ENCODE measurements at places on chromosomes 5 and 9.

- DNase-seq: no peak
These were observed 72.9 kb downstream of the SMIM15 start for GRCh38 chr5:61089351-61089750.

DNA sequence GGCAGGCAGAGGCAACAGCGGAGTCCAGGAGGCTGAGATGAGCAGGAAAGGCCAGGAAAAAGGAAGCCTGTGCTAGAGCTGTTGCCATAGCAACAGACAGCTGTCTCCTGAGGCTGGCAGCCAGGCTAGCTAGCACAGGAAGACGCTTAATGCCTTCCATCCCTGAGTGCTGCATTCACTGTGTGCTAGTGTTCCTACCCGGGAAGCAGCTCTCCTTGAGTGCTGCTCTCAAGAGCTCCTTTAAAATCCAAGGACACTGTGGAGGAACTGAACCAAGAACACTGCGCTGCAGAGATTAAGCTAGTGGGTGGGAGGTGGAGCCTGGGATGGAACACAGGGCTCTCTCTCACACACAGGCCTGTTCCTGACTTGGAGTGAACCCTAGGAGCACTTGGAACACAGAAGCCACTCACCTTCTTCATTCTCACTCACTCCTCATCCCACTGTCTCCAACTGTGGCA, 53.5 kb upstream of the IL7R start:
- DNase-seq: no peak

- no peak for DNase-seq
These were observed 32.3 kb downstream of the OTULIN start for GRCh38 chr5:14696851-14697250.

GRCh38 chr5:175219366-175219765, 224.6 kb downstream of the DRD1 start:
- DNase-seq: no peak

DNA sequence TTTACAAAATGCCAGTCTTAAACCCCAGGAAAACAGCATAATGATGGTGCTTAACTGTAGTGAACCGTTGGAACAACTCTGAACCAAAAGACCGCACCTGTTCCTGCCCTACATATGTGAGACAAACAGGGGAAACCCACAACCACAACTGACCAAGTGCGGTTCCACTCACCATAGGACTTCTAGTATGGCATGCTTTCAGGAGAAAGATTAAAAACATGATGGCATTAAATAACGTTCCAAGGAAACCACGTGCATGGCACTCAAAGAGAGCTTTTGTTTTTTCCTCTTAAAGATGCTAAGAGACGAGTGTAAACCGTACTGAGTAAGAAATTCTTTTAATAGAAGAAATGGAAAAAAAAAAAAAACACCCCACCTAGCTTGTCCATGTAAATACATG, 119.8 kb downstream of the SSBP2 start:
- peak; percentile 31 for DNase-seq

- DNase-seq: no peak
These were observed 61.4 kb downstream of the KIF24 start for GRCh38 chr9:34267660-34268059.

DNA sequence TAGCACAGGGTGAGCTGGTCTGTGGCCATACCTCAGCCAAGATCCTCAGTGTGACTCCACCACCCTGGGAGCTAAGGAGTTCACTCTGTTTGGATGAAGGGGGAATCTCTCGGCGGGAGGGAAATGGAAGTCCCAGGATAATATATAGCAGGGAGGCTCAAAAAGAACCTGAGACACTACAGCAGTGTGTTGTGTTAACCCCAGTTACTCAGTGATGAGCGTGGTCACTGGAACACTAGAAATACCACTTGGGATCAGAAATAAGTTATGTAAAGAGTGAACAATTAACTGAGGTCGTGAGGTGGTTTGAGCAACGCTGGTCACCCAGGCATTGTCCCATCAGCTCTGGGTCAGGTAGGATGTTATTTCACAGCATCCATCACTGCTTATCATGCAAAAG, 59.3 kb upstream of the ADAMTS16 start:
- DNase-seq: no peak

GRCh38 chr5:149419532-149419858, 40.4 kb upstream of the IL17B start:
- no peak for DNase-seq

DNA sequence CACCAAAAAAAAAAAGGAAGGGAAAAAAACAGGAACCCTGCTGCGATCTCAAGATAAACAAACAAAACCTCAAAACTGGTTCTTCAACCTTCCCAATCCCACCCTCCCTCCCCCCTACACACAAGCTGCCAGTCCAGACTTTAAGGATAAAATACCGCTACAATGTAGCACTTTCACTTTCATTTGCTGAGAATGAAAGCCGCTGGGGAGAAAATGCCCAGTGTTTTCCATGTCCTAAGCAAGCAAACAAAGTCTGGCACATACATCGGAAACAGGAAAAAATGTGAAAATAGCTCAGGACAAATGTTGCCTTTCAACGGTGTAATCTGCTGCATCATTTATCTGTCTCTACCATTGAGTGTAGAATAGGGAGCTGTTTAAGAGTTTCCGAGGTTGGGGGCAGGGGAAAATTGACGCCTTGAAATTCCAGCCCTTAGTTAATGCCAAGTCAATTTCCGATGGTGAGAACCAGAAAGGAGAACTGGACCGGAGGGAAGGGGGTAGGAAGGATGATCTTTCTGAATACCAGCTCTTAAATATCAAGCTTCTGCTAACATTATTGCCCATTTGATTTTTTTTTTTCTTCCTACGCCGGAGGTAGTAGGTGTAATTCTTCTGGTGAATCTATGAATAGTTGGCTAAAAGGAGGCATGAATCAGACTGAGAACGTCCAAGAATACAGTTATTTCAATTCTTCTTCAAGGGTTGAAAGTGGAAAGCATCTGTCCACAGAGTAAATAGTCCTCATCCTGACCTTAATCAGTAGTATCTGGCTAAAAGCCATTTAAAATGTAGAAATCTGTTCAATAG, 1.2 kb upstream of the ADAMTS6 start:
- DNase-seq: no peak

GRCh38 chr5:142800776-142801494, 30.8 kb downstream of the ARHGAP26 start:
- peak; percentile 49 for DNase-seq

DNA sequence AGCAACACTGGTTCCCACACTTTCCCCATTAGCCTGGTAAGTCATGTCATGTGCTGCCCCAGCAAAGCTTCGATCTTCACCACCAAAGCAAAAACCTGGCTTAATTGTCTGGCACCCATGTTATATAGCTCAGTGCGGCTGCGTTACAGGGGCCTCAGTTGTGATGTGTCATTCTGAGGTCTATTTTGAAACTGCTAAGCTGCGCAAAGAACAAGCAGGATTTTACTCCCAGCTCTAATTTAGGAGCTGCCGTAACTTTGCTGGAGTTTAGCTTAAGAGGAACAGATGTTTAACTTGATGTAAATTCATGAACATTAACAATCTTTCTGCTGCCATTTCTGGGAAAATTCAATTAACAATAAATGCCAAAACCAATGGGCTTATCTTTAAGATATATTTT, 274.1 kb downstream of the HSPA4 start:
- DNase-seq: no peak

GRCh38 chr9:122951056-122951455, 10.2 kb downstream of the RABGAP1 start:
- no peak for DNase-seq

DNA sequence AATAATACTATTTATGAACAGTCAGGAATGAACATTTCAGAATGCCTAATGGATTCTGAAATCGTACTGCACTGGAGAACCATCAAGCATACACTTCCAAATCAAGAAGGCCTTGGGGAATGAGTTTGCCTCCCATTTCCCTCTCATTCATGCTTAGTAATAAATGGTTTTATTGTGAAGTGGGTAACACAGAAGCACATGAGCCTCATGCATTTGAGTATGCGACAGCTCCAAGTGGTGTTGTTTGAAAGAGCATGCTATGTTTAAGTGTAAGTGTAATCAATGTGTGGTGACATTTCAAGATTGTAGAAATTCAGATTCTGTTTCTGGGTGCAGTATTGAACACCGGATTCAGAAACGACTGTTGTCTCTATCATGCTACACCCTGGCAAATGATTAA, 60.0 kb downstream of the SGCD start:
- no peak for DNase-seq

DNA sequence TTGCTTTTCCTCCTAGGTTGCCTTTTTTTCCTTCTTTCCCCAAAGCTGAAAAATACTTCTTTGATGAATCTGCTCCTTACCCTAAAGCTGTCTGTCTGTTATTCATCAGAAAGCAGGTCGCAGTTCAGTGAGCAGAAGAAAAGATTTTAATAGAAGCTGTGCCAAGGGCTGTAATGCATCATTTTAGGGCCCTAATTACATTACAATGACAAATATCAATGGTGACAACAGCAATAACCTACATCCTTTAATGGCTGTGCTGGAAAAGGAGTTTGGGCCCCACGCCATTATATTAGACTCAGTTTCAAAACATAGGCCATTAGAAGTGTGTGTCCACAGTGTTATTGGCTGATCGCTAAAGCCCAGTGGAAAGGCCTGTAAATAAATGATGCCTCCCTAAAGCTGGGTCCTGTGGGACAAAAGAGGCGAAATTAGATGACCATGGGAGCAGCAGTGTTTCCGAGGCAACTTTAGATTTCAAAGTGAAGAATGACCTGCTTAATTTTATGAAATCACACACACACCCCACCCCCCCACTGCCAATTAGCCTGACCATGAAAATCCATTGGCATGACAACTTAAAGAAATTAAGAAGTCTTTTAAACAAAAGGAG, 38.4 kb downstream of the TLE4 start:
- DNase-seq: no peak

DNA sequence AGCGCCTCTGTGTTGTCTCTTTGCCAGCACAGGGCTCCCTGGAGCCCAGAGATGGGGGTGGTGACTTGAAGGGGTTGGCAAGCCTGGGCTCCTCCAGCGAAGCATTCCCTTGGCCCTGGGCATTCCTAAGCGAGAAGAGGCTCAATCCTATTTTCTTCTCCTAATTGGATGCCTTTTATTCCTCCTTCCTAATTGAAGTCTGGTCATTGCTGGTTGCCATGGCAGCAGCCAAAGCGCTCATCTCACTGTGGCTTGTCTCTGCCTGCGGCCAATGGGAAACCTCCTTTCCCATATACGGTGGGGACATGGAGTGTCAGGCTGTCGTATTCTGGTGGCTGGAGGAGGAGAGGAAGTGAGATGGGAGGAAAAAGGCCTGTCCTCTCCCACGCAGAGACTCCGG, 52.3 kb upstream of the RARS1 start:
- no peak for DNase-seq

- no peak for DNase-seq
These were observed 89.6 kb downstream of the AMBP start for GRCh38 chr9:113988385-113989016.

DNA sequence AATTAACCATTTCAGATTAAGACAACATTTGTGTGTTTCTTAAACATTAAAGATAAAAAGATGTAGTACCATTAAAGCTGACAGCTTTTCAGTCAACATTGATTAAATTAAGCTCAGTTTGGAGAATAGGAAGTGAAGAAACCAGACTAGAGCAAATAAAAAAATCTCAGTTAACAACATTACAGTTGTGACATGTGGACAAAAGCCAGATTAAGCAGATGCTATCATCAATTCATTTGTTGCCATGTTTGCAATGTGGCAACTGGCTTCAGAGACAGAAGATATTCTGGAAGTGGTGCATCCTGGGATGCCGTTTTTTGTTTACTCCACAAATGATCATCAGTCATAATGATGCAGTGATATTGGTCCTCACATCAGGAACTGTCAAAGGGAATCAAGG, 70.3 kb upstream of the CNTLN start:
- DNase-seq: no peak

- no peak for DNase-seq
These were observed 26.6 kb upstream of the C9orf72 start for GRCh38 chr9:27599870-27600238.

DNA sequence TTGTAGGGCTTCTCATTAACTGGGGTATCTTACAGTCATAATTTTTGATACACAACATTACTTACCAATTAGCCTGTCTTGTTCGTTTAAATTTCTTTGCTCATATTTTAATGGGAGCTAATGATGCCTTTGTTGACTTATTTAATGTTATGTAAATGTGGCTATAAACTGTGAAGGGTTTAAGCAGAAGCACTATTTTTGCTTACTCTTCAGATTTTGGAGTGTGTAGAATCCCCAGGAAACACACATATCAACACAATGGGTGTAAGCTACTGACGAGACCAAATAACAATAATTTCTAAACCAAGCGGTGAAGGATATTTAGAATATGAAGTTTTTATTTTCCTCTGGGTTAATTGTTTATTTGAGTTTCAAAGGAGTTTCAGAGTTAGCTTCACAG, 452.5 kb downstream of the EBF1 start:
- DNase-seq: no peak

GRCh38 chr5:171453056-171453725, 33.7 kb downstream of the FGF18 start:
- DNase-seq: no peak

- DNase-seq: no peak
These were observed 104.8 kb upstream of the TBC1D2 start for GRCh38 chr9:98360176-98360708.

- DNase-seq: no peak
These were observed 18.5 kb downstream of the TPPP start for GRCh38 chr5:674630-675011.

DNA sequence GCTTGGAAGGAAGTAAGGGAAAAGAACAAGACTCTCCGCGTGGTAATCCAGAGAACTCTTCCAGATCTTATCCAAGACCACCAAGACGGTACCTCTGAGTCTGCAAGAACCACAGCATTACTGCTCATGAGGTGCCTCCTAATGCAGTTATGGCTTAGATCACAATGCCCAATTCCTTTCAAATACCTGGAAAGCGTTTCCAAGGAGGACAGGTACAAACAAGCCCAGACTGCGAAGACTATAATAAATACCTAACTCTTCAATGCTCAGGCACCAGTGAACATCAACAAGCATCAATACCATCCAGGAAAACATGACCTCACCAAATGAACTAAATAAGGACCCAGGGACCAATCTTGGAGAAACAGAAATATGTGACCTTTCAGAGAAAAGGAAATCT, 325.5 kb downstream of the CWC27 start:
- no peak for DNase-seq

- DNase-seq: no peak
These were observed 25.9 kb downstream of the SRP19 start for GRCh38 chr5:112886975-112887374.

- peak; percentile 63 for DNase-seq
These were observed 19.2 kb upstream of the SHB start for GRCh38 chr9:38088006-38088925.

DNA sequence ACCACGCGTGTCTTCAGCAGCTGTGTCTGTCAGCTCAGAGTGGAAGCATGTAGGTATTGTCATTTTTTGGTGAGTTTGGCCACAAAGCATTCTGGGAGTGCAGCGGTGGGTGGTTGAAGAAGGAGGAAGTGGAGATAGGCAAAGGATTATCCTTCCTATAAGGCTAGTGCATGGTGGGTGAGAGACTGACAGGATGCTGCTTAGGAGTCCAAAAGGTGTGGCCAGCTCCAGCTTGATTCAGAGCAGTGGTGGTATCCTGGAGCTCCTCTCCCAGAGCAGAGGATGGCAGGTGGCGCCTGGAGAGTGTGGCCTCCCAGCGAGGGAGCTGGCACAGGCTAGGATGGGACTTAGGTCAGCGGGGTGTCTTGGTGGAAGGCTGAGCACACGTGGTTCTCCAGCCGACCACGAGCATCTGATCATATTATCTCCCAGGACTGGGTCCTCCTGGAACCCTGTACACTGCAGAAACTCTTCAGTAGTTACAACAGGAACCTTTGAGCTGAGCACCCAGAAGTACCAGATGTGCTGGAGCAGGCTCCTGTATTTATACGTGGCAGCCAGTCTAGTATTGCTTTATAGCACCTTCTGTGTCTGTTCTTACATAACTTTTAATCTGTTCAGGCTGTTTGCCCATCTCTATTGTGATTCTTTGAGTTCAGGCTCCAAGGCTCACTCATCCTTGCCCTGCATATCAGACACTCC, 29.6 kb downstream of the MAML1 start:
- no peak for DNase-seq

All from activated naive CD8-positive, alpha-beta T cell treated with anti-CD3 and anti-CD28 coated beads for 36 hours (primary cell).